Naive B cell (primary cell): ENCODE measurements at places on chromosomes 4 and X. TPM values are rescaled to one million over a fixed set of nuclear protein-coding genes. Genes with fewer than 3 reads are reported as not detected.

The BEND2 gene
- polyA plus RNA-seq, result not detected

The MAPK10 gene
- 0.67 TPM for polyA plus RNA-seq

The AMOT gene
- 4.3 TPM for polyA plus RNA-seq

The SRPX2 gene
- not detected for polyA plus RNA-seq

The TEC gene
- 1.5 TPM for polyA plus RNA-seq

The GLRA2 gene
- not detected for polyA plus RNA-seq

The FRAS1 gene
- not detected for polyA plus RNA-seq

The ADGRL3 gene
- not detected for polyA plus RNA-seq

The POU4F2 gene
- polyA plus RNA-seq, result not detected

The PLXNB3 gene
- not detected for polyA plus RNA-seq

The DYNLT3 gene
- 35.7 TPM for polyA plus RNA-seq
